ENCODE measurements at places on chromosomes 4 and X.

GRCh38 chr4:100486496-100486895 lies 31.3 kb downstream of the EMCN start:
- no peak for DNase-seq

GRCh38 chrX:150692831-150693724 lies at the start of gene MTMR1:
MTMR1 (plus strand) TSS chrX:150693396; CDS start chrX:150693531, 135 bp downstream.
- no peak for DNase-seq

DNA sequence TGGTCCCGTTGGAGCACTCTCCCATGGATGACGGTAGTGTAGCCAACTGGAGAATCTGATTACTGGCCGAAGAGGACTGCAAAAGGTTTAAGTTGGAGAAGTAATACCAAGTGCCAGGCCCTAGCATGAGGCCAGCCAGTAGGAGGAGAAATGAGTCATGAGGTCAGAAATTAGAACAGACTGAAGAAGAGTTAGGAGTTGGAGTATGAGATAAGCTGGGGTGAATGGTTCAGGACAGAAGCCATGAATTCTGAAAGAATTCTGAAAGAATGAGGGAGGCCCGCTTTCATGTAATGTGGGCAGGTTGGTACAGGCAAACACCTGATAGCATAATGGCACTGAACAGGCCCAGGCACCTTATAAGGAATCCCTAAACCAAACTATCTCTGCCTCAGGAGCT lies 18.4 kb upstream of the STK26 start:
- no peak for DNase-seq

DNA sequence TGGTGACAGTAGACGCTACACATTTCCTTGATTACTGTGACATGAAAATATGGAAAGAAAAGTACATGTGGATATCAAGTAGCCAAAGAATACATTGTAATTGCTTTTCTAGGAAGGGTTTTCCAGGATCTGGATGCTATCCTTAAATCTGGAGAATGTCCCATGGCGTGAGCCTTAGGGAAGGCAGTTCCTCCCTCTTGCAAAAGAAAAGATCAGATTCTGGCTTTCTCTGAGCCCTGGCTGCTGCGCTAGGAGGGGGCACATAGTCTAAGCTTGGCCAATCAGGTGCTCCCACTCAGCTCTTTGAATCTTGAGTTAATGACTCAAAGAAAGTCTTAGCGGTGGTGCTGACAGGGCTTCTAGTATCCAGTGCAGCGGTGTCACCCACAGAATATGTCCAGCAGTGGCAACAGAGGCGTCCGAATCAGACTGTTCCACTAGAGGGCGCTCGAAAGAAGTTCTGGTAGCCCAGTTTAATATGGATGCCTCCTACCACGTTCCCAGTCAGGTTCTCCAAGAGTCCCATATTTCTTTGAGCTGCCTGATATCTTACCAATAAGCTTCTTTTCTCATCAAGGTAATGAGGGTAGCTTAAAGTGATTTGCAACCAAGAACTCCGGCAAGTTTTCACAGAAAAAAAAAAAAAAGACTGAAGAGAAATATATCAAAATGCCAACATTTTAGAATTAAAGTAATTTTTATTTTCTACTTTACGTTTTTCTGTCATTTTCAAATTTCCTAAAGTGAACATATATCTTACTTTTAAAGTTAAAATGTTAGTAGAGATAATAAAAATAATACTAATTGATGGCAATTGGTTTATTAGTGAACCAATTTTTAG lies 213.4 kb upstream of the S100G start:
- DNase-seq: peak; percentile 23

GRCh38 chr4:734951-735350 lies 29.3 kb downstream of the PCGF3 start:
- DNase-seq: no peak

DNA sequence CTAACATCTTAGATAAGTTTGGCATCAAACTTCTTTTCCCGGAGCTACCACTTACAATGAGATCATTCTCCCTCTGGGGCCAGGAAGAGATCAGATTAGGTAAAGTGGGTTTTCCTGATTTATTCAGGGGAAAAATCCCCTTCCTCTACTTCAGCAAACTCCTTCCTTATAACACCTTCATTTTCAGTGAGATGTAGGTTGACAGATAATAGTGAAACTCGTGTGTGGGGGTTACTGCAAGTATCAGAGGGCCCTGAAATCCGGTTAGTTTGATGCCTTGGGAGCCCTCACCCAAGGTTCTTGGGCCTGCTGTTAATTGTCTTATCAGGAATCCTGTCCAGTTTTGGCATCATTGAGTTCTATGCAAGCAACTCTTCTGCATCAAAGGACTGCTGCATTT lies 10.8 kb downstream of the FTHL17 start:
- no peak for DNase-seq

- DNase-seq: no peak
Measured at GRCh38 chr4:10106421-10107039, 10.1 kb downstream of the WDR1 start.

DNA sequence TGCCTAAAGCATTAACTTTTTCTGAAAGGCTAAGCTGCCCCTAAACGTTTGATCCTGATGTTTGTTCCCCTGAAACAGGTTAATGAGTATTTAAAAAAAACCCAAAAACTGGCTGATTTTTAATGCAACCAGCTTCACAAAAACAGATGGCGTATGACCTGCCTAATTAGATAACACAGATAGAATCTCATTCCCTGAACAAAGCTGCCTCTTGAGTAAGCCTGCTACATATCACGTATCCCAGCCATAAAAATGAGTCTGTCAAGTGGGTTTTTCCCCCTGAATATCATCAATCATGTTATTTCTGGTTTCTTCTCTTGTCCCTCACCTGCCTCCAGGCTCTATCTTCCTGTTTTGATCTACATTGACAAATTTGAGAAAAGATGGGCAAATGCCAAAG lies 154.2 kb upstream of the FAM9B start:
- no peak for DNase-seq

DNA sequence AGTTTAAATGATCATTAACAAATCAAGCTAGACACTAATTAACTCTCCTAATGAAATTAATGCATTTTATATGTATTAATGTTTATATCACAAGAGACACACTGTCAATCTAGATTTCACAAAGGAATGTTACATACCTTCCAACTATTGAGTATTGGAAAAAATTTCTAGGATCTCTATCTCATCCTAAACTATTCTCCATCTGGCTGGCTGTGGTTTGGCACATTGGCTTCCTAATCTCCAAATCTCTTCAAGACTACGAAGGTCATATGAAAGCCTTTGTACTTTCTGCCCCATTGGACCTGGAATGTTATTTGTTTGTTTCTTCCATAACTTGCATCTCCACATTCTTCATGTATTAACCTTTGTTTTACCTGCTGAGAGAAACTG lies 1160.0 kb downstream of the ADGRL3 start:
- no peak for DNase-seq

- no peak for DNase-seq
Measured at GRCh38 chr4:177480795-177481194, 38.6 kb upstream of the AGA start.

GRCh38 chr4:69147334-69147733 lies 51.1 kb downstream of the UGT2B7 start:
- DNase-seq: no peak

- DNase-seq: no peak
Measured at GRCh38 chr4:85491527-85491926, 16.6 kb downstream of the ARHGAP24 start.

DNA sequence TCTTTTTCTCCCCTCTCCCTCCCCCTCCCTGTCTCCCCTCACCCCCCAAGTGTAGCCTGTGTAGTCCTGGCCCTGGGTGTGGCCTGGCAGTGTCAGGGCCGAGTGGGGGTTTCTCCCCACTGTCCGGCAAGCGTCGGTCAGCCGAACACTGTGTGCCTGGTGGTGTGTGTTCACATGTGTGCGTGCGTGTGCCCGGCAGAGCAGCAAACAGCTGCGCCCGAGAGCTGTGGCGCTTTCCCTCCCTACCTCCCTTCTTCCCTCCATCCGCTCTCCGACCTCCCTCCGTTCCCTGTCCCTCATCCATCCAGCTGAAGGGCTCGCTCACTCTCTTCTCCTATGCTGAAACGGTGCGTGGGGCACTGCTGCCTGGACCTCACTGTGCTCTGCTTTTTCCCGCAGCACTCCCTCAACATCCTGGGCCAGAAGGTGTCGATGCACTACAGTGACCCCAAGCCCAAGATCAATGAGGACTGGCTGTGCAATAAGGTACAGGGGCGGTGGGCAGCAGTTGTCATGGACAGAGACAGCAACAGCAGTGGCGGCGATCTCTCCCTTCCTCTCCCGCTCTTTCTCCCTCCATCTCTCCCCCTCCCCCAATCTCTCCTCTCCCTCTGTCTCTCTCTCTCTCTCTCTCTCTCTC lies 17.4 kb upstream of the UBA1 start:
- DNase-seq: no peak

- DNase-seq: no peak
Measured at GRCh38 chr4:98749206-98749605, 90.8 kb upstream of the TSPAN5 start.

DNA sequence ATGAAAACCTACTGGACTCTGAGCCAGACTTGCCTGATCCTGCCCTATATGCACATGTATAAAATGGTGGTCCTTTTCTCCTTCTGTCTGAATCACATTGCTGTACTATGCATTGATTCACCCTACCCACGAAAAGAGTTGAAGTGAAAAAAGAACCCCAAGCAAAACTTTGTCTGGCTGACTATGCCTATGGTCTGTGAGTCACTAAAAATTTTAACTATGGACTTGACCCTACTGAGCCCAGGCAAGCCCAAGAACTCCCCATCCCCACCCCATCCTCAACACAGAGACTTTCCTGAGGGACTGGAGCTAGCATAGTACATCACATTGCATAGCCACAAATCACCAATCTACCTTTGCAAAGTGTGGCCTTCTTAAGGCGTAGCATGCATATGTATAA lies 116.6 kb upstream of the TENM3 start:
- DNase-seq: no peak

DNA sequence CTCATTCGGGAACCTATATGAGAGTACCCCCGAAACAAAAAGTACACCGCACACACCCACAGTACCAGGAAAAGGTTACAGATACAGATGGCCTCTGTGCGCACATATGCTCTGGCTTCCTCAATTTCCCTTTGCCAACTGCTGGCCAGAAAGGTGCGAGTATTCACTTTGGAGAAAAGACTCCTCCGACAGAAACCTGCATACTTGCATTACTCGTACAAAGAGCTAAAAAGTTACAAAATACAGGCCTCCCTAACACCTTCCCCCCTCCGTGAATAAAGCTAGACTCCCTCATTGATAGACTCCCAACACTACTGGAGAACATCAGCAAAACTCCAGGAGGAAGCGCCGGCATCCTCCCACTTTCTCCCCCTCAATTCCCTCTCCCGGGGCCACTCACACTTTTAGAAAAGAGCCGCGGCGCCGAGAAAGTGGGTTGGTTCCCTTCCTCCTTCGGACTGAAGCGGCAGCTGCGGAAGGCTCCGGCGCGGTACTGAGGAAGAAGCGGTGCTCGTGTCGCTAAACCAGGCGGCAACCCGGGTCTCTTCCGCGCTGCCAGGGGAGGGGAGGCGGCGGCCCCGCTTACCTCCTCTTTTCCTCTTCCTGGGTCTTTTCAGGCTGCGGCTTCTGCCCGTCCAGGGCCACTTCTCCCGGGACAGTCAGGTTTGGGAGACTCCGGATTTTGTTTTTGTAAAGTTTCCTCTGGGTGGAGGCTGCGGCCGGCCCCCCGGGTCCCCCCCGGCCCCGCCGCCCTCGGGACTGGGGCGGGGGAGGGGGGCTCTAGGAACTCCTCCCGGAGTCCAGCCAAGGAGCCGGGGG lies 1.1 kb downstream of the FBXW7 start:
- peak; percentile 29 for DNase-seq
